Neural crest cell (in vitro differentiated cells): ENCODE measurements at places on chromosomes 4 and X.

- DNase-seq, result no peak
These were observed 121.4 kb upstream of the GATB start for GRCh38 chr4:151882072-151882803.

DNA sequence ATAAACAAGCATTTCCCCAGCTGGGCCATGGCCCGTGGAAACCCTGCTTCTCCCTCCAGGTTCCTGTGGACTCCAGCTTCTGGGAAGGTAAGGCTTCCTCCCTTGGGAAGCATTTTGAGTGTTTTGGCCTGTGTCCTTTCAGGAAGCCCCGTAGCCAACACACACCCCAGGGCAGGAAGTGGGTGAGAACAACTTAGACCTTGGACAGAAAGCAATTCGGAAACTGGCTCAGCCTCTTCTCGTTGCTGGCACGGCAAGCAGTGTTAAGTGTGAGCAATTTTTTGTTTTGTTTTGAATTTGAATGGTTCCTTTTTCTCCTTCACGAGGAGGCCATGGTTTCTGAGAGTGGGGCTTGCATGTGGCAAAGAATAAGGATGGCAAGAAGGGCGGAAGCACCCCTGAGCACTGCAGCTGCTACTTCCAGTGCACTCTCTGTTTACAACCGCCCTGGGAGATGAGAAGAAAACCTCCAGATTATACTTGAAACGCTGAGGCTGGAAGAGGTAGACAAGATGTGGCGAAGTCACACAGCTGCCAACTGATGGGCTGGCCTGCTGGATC is 14.1 kb upstream of the CYTL1 start:
- no peak for DNase-seq

DNA sequence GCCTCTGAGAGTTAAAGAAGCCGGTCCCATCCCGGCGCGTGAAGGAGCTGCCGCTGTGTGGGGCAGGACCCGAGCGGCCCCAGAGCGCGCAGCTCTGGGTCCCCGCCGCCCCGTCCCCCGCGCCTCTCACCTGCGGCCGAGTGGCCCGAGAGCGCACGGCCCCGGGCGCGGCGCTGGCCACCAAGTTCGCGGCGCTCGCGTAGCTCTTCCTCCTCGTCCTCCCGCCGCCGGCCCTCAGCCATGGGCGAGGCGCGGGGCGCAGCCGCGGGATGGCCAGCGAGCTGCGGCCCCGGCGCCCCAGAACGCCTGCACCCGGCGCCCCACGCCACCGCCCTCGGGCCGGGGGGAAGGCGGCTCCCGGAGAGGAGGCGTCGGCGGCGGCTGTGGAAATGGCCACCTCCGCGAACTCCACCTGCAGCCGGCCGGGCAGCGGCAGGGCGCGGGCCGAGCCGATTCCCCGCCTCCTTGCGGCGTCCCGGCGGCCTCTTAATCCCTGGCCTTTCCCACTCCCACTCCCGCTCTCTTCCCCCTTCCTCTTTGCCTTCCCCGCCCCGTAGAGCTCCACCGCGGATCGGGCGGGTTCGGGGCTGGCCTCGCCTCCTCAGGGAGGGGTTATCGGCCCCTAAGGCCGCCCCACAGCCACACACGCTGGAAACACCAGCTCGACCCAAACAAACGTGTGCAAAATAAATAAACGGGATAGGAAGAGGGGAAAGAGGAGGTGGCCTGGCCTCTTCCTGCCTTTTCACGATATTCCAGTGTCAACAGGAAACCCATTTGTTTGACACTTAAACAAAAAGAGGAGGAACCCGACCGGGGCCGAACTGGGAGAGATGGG is at the start of gene SH3D19:
Gene SH3D19 (minus strand): TSS at position 495 of the 838 bp plus-strand sequence. CDS start 253 bp downstream, at position 242.
- DNase-seq, result peak; percentile 57

DNA sequence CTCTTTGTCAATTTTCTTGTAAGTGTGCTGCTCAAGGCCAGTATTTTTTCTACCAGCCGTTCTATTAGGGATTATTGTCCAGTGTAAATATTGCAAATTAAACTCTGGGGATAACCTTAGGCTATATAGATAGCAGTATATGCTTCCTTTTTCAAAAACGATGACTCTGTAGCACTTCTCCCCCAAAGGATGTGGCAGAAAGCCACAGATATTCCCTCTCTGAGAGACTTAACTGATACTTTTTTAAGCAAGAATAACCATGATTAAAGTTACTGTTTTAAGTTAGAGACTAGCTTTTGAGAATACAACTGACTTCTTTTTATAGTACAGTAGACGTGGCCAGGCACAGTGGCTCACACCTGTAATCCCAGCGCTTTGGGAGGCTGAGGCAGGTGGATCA is 130.0 kb downstream of the FHIP1A start:
- DNase-seq, result no peak

GRCh38 chr4:108943976-108944591 is 181.2 kb upstream of the ETNPPL start:
- DNase-seq, result no peak

GRCh38 chr4:71872767-71873415 is 89.0 kb upstream of the GC start:
- DNase-seq, result no peak
